ENCODE measurements at places on chromosomes 6 and 20.
A peak's percentile ranks its signal among the peaks of the same experiment; 100 is the strongest.

DNA sequence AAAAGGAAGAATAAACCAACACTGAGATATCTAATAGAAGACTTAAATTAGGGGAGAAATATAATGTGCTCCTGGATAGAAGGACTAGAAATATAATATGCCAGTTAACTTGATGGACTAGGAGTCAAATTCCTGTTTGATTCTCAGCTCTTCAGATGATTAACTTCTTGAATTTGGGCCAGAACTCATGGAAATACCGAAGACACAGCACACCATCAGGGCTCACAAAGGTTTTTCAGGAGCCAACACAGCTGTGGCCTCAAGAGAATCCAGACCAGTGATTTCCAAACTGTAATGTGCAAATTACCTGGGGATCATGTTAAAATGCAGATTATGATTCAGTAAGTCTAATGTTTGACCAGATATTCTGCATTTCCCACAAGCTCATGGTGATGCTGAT, 33.8 kb upstream of the LRRC1 start:
- no peak for DNase-seq

DNA sequence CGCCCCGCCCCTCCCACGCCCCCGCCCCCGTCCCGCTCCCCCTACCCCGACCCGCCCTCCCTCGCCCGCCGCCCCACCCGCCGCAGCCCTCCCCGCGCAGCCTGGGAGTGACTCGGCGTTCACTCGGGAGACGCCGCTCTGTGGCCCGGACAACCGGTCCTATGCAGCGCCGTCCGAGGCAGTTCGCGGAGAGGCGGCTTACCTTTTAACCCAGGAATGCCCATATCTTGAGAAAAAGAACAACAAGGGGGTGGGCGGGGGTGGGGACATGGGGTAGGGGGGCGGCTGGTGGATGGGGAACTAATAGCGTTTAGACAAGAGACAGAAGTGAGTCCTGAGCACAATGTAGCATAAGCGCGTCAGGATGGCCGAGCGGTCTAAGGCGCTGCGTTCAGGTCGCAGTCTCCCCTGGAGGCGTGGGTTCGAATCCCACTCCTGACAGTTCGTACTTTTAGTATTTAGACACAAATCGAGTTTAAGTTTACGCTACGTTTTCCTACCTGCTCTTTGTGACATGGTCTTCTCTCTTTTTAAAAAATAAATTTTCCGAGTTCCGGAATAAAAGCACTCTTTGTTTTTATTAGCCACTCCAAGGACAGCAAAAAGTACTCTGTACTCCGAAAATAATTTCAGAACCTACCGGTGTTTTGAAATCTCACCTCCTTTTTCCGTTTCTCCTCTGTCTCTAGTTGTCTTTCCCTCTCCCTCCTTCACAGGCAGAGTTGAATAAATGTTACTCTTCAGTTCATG, 17.1 kb upstream of the HMGN4 start:
- peak; percentile 94 for DNase-seq

- DNase-seq, result no peak
Observed at GRCh38 chr6:149154261-149154821, 163.2 kb upstream of the TAB2 start.

DNA sequence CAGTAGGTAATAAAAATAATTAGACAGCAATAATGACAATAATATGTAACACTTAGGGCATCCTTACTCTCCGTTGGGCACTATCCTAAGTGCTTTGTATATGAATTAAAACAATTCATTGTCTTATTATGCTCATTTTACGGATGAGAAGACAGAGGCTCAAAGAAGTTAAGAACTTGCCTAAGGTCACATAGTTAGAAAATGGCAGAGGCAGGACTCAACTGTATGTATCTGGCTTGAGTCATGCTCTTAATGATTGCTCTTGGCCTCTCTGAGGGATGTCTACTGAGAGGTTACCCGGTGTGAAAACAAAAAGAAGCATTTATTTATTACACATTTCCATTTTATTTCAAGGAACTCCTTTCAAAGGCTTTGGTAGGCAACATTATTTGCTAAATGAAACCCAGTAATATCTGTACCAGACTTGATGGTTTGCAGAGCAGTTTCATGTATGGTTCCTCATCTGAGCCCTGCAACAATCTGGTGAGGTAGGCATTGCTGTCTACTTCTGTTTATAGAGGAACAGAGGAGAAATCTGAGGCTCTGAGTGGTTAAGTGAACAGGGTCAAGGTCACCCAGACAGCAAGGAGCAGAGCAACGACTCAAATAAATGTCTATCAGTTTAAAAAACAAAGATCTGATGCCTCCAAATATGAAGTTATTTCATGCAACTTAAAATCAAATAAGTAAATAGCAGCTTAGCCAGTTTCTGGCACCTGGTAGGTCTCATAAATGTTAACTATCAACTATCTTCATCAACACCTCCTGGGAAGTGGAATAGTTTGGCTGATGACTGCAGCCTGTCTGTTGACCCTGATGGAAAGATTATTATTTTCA, 4.2 kb upstream of the PARD6B start:
- no peak for DNase-seq

DNA sequence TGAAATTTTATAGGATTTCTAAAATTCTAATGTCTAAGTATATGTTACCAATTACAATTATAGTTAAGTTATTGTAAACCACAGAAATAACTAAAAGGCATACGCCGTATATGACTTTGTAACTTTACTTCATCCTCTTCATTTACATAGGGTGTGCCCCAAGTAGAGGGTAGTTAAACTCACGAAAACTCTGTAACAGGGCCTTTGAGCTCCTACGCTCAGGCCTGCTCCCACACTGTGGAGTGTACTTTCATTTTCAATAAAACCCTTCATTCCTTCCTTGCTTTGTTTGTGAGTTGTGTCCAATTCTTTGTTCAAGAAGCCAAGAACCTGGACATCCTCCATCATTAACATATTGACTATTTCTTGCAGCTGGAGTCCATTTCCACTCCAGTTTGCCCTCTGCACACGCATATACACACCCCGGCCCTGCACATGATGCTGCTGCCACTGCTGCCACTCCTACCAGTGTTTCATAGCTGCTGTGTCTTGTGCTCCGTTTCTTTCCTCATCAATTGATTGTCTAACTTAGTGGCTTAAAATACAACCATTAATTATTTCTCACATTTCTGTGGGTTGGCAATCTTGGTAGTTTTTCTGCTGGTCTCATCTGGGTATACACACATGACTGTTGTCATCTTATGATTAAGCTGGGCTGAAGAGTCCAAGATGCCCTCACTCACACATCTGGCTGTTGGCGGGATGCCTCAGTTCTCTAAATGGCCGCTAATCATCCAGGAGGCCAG, 33.0 kb upstream of the SCP2D1 start:
- no peak for DNase-seq

DNA sequence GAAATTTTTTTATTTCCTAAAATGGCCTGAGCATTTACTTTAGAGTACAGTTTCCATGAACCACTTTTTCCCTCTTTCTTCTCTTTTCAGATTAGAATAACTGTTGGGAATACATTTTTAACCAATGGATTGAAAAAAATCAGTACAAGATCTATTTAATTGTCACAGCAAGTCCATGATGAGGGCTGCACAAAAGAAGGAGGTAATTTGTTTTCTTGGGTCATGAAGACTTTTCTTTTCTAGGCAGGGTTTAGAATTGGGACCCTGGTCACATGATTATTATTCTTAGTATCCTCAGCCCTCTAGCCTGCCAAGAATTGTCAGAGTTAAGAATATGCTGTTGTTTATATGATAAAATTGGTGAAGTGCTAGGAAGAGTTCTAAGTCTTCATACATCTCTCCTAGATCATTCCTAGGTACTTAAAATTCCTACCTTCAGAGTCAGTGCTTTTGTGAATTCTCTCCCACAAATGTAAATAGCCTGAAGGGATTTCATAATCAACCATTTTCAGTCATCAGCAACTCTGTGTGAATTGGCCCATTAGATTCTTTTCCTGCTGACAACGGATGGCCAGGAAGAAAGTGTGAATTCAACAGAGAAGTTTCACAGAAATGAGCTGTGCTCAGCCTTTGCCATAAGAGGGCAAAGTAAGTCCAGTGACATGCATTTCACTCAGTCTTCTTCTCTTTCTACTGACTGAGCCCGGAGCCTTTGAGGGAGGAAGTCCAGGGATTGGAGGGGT, 32.4 kb upstream of the TPBG start:
- DNase-seq, result no peak

DNA sequence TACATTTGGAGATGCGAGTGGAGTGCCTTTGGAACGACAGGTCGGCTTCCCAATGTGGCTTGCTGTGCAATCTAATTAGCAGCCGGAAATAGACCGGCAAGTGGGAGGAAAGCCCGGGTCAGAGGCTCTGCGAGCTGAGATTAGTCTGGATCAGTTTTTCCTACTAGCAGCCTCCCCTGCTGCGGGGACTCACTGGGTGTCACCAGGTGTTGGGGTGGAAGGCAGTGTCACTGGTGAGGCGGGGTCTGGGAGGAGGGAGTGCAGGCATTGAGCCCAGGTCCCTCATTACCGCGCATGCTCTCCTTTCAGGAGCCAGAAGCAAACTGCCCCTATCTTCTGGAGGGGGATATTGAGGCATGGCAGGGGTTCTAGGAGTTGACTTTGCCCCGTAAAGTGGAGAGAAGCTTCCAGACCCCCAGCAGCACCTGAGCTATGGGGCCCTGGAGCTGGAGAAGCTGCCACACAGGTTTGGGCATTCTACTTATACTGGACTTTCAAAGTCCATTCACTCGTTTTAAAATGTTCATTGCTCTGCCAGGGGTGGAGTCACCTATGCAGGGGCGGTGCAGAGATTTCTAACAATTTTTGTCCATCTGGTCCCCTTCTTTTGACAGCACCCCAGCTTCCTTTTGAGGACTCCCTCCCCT, 11.0 kb downstream of the SULF2 start:
- DNase-seq, result no peak

DNA sequence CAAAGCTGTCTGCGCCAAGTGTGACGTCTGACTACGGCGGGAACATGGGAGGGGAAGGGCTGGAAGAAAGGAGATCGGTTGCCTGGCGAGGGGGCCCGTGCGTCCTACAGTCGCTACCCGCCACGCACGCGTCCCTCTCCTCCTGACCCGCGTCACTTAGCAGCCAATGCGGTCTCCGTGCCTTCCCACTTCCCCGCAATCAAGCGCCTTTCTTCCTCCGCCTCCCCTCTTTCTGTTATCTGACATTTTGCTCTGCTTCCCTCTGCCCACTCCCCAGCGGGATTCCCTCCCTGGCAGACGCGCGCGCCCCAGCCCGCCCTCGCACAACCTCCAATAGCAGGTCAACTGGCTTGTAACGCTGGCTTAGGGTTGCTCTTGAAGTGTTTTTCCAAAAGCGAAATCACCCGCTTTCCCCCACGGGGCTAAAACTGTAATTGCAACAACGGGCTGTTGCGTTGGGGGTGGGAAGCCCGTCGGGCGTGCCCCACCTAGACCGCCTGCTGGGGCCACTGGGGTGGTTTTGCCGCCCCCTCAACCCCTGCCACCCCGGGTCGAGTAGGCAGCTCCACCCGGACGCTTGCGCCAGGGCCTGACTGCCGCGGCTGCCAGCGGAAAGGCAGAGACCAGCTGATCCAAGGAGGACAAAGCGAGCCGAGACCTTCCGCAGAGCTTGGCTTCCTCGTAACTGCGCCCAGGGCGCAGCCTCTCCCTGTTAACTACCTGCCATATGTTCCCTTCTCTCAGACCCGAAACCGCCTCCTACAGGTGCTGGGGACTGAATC, 6.2 kb upstream of the SOX4 start:
- peak; percentile 34 for DNase-seq

DNA sequence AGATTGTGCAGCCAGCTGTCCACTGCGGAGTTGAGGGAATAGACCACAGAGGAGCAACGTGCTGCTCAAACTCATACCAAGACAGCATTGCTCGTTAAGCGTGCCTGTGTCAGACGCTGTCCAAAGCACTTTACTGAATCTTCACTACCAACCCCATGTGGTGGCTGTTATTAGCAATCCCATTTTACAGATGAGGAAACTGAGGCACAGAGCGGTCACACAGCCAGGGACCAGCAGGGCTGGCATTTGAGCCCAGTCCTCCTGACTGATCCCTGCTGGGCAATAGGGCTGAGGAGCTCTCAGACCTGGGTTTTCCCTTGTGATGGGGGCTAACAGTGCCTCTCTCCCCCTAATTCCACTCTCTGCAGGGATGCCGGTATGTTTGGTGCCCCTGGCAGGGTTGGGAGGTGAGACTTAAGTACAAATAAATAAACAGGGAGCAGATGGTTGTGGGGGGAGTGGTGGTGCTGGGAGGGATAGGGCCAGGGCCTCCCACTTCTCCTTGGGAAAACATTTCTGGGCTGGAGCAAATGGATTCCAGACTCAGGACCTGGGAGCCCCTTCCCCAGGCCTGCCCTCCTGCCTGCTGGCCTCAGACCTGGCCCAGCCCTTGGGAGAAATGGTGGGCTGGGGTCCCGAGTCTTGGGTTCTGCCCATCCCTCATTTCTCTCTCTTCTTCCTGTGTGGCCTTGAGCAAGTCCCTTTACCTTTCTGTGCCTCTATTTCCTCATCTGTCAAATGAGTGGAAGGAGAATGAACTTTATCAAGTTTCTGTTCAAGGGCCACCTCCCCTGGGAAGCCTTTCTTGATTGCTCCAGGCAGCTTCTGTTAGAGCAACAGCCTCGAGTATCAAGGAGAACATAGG, 17.7 kb downstream of the SRXN1 start:
- DNase-seq, result no peak

DNA sequence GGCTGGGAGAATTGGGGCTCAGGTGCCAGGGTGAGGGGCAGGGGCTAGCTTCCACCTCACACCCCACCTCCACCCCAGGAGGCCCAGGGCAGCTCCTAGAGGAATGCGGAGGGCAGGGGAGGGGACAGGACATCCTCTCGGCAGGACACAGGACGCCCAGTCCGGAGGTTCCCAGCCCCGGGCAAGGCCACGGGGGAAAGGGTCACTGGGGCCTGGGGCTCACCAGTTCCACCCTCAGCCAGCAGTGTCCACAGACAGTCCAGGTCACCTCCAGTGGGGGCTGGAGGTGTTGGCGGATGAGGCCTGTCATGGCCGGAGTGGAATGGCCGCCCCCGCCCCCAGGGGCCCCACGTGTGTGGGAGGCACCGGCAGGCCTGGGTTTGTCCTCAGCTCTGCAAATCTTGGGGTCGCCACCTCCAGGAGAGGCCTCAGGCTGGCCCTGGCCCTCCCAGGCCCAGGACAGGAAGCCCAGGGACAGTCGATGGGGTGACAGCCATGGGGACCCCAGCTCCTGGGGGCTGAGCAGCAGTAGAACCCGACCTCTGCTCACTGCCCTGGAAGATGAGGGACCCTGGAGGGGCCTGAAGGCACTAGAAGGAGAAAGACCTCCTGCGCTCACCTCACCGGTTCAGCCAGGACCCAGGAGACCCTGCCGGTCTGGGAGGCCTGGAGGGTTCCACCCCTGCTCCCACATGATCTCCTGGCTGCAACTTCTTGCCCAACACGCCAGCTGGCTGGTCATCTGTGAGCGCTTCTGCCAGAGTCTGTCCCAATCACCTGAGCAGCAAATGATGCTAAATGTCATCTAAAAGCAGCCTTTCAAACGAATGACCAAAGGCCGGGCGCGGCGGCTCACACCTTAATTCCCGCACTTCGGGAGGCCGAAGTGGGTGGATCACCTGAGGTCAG, 13.0 kb upstream of the ABHD16B start:
- DNase-seq, result no peak
